Activated naive CD4-positive, alpha-beta T cell treated with anti-CD3 and anti-CD28 coated beads, Interleukin-2, amount 50 U/mL, for 72 hours (primary cell): ENCODE measurements at places on chromosomes 13 and 19. TPM values are rescaled to one million over a fixed set of nuclear protein-coding genes. Genes with fewer than 3 reads are reported as not detected.

The MIPEP gene
- 17.1 TPM for total RNA-seq

The ONECUT3 gene
- not detected for total RNA-seq

The KRTDAP gene
- not detected for total RNA-seq

The CPAMD8 gene
- total RNA-seq = 0.19 TPM

GRCh38 chr19:49421039-49421877 lies 2.0 kb downstream of the PTH2 start:
- no peak for DNase-seq

- no peak for DNase-seq
Observed at GRCh38 chr19:34867631-34868030, 59.1 kb upstream of the ZNF30 start.

GRCh38 chr13:110232756-110233155 lies 74.2 kb downstream of the COL4A1 start:
- no peak for DNase-seq

DNA sequence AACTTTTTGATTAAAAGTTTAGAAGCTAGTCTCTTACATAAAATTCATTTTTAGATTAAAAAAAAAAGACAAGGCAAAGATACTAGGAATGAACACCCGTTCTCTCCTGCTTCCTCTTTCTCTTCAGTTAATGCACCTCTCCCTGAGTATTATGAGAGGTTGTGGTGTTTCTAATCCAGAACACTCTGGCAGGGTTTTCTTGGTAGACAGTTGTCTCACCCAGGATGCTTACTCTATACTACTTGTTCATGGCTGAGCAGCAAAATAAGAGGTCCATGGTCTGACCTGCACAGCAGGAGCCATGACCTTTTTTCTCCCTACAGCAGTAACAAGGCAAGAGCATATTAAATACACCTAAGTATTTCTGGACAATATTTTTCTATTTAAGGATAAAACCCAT lies 62.0 kb downstream of the MICU2 start:
- DNase-seq = no peak
